Stimulated activated CD4-positive, alpha-beta T cell treated with anti-CD3 and anti-CD28 coated beads, Interleukin-1b, Interleukin-23, amount 100 ng/mL, for 48 hours (primary cell): ENCODE measurements at places on chromosomes 2 and 18.

DNA sequence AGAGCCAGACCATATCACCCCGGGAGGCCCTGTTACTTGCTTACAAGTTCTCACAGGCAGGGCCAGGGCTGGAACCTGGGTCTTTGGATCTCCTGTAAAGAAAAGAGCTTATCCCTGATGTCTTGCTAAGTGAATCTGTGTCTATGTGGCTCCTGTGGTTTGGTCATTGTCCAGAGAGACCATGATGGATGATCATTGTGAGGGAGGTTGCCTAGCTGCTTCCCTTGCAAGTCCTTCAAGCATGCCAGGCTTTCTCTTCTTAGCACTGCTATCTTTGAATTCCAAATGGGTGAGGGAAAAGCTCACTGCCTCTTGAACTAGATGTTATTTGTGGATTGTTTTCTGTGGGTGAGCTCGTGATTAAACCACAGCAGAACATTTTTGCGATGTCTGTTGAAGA lies 151.6 kb downstream of the FSHR start:
- DNase-seq = no peak

DNA sequence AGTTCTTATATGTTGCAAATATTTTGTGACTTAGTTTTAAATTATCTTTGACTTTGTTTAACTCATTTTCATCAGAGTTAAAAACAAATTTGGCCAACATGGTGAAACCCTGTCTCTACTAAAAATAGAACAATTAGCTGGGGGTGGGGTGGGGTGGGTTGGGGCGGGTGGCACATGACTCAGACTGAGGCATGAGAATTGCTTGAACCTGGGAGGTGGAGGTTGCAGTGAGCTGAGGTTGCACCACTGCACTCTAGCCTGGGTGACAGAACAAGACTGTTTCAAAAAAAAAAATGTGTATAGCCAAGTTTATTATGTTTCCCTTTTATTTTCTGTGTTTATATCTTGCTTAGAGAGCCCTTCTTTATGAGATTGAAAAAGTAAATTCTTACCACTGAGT lies 14.2 kb upstream of the LIPG start:
- DNase-seq = no peak

- DNase-seq = no peak
Measured at GRCh38 chr2:96233880-96234316, 25.3 kb upstream of the STARD7 start.

DNA sequence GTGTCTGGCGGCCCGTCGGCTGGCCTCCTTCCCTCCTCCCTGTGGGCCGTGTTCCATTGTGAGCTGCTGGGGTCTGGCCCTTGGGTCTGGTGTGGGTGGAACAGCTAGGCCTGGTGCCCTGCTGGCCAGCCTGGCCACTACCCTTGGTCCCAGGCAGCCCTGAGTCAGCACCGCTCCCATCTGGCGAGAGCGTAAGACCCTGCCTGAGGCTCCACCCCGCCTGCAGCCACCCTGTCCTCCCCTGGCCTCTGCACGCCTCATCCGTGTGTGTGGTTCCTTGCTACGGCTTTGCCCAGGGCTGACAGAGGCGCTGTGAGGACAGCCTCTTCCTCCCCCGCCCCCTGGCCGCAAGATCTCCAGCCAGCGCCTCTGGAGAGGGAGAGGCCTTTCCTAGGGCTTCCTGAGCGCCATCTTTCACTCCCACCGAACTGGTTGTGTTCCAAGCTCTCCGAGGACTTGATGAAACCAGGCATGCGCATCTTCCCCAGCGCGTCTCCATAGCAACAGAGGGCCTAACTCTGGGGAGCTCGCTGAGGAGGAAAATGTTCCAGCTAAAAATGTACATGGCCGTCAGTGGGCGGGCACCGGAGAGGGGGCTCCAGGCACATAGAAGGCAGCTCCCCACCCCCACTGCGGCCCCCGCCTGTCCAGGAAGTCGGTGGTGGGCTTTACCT lies 83.0 kb downstream of the STPG4 start:
- DNase-seq = no peak

DNA sequence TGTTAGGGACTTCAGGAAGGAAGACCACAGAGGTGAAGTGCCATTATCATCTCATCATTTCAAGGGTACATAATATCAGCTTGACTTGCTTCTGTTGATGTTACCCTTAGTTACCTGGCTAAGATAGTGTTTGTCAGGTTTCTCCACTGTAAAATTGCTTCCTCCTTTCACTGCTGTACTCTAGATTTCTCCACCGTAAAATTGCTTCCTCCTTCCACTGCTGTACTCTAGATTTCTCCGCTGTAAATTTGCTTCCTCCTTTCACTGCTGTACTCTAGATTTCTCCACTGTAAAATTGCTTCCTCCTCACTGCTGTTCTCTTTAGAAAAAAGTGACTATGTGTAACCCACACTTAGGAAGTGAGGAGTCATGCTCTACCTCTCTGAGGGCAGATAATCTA lies 1460.3 kb downstream of the SUCLG1 start:
- no peak for DNase-seq
